ENCODE measurements at places on chromosomes 13 and 19.

DNA sequence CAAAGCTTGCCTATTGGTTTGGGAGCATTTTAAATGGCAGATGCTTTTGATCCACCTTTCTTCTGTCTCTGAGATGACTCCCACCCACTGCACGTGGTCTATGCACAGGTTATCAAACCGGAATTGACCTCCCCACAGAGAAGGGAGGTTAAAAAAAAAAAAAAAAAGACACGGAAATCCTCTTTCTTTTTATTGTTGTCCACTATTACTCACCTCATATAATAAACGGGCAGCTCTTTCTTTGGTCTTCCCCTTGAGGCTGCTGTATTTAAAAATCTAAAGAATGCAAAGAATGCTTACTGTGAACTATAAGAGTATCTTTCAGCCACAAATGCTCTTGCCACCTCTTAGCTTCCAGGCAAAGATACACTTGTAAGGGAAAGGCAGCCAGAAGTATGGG is 329.7 kb downstream of the NDFIP2 start:
- DNase-seq, result no peak

GRCh38 chr19:3142292-3142670 is 6.4 kb downstream of the GNA15 start:
- no peak for DNase-seq

DNA sequence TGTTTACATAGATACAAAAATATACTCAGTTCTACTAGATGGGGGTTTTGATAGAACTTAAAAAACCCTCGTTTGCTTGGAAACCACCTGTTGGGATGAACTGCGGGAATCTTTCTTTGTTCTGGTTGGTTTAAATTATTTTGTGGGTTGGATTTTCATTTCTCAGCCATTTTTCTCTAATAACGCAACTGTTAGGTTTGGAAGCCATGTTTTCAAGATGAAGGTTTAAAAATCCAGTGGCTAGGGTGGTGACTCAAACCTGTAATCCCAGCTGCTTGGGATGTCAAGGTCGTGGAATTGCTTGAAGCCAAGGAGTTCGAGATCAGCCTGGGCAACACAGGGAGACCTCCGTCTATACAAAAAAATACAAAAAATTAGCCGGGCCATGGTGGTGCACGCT is 1.6 kb downstream of the URI1 start:
- no peak for DNase-seq

DNA sequence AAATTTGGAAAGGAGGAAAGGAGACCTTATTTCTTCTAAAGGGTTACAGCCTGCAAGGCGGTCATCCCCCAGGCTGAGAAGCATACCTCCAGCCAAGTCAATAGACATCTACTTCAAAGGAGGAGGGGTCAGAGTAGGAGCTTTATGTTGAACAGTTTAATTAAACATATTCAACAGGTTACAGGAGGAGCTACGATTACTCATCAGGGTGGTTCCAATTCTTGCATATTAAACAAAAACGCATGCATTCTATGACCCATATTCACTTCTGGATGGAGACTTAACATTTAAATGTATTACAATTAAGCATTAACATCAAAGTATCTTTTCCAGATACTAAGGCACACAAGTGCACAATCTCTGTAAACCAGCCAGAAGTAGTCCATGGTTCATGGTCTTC is 1955.0 kb downstream of the PCDH9 start:
- no peak for DNase-seq

DNA sequence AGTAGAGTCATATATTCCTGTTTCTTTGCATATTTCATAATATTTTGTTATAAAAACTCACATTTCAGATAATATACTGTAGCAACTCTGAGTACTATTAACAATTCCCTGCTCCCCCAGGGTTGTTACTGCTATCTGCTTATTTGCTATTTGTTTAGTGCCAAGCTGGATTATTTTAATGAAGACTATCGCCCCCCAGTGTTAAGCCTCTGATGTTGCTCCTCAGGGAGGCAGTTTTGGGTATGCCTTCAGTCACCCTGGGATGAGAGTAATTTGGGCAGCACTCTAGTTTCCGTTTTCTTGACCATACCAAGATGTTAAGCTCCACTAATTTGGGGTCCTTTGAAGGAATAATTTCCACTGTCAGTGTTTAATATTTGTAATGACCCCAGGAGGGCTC is 46.0 kb downstream of the MICU2 start:
- DNase-seq, result no peak

GRCh38 chr13:21413013-21413412 is 46.1 kb downstream of the ZDHHC20 start:
- DNase-seq, result no peak

- no peak for DNase-seq
Measured at GRCh38 chr19:14102756-14103155, 12.2 kb upstream of the SAMD1 start.

GRCh38 chr13:75978818-75979217 is 342.7 kb downstream of the LMO7 start:
- no peak for DNase-seq

DNA sequence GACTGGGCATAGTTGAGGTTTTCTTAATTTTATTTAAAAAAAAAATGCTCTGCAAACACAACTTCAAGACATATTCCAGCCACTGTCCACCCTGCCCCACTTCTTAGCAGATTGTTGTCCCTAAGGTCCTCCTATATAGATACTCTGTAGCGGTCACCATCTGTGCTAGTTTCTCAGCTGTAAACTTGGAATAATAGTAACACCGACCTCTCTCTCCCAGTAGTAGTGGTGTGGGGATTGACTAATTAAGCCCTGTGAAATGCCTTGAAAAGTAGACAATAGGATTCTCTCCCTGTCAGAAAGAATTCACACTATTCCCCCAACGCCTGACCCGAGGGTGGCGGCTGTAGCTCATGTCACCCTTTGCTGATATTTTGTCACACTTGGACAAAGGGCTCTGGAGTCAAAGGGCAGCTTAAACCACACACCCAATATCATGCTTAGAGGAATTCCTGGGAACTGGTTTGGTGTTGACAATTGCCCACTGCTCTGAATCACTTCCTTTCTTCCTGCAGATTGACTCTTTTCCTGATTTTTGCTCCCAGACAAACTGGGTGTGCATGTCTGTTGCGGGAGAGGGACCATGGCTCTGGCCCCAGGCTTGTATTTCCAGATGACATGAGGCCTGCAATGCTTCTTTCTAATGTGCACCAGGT is 9.2 kb upstream of the SERP2 start:
- no peak for DNase-seq

DNA sequence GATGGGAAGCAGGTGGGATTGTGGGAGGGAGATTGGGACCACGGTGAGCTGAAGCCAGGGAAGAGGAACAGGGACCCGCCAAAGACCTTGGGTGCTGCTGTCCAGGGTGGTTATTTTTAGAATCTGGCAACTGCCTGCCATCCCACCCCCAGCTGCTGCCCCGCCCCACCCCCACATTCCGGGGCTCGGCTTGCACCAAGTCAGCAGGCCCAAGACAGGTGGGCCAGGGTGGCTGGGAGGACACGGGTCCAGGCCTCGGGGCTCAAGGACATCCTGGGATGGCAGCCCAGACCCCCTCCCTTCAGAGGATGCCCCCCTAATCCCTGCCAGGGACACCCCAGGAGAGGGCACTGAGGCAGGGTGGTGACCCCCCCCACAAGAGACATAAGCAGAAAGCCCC is 827 bp downstream of the CKM start:
- no peak for DNase-seq

DNA sequence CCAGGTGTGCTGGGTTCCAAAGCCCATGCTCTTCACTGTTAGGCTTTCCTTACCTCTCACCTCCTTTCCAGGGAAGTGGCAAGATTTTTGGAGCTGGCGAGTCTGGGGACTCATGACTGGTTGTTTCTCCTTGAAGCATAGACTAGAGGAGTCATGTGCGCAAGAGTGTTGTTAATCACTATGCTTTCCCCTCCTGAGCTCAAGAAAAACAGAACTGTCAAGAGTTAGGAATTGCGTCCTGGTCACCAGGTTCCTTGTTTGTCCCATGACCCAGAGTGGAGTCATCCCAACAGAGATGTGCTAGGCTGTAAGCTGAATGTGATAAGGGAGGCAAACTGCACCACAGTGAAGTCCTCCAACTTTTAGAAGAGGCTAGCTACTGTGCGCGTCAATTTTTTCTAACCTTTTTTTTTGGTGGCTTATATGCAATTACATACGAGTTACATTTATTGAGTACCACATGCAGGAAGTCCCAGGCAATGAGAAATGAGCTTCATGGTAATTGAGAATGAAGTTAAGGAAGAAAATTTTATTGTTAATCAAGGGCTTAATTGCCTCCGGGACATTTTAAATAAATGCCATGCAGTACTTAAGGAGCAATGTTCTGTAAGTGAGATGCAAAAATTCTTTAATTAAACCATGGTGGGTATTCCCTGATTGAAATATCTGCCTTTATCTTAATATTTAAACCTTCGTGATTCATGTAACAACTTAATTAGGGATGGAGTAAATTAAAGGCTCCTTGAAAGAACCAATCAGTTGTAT is 233.9 kb downstream of the ZIC5 start:
- DNase-seq, result no peak

DNA sequence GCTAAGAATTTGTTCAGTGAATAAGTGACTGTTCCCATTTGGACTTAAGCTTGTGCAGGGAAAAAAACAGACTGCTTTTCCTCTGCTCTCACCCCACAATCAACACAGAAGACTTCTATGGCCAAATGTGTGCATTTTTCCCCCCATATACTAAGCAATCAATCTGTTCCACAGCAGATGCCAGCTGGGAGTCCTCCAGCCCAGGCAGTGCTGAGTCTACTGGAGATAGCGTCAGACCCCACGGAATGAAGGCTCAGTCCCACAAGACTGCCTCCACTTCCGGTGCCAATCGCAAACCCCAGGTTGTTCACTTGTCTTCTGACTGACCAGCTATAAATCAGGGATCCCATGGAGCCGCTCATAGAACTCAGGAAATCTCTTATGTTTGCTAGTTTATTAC is 69.5 kb upstream of the ANKRD10 start:
- DNase-seq, result no peak

- DNase-seq, result no peak
Measured at GRCh38 chr13:60012488-60012887, 151.2 kb downstream of the DIAPH3 start.

GRCh38 chr13:42751693-42752092 is 29.7 kb upstream of the FAM216B start:
- no peak for DNase-seq

DNA sequence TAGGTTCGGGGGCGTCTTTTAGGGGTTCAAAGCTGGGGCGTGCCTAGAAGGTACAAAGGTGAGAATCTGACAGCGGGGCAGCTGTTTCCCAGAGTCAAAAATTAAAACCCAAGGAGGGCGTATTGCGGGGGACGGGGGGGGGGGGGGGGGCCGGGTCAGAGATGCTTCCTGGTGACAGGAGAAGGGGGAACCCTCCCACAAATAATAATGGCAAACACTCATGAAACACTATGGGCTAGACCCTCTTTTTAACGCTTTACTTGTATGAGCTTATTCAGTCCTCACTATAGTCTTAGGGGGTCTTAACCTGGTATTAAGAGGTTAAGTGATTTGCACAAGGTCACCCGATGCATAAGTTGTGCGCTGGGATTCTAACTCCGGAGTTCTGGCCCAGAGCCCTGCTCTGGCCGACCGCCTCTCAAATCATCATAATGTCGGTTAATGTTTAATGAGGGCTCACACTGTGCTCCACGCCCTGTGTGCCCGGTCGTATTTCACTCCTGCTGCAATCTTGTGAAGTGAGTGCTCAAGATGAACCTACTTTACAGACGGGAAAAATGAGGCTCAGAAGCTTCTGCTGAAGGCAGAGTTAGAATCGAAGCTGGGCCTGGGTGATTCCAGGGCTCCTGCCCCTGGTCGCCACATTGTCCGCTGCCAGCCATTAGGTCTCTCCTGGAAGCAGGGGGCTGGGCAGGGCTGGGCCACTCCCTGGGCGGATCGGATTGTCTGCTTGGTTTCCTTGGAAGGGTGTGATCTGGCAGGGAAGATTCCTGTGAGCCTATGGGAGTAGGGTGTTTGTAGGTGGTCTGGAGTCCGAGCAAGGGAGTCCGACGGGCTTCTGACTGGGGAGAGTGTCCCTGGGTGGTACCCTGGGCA is 964 bp downstream of the PAK4 start:
- DNase-seq, result no peak

DNA sequence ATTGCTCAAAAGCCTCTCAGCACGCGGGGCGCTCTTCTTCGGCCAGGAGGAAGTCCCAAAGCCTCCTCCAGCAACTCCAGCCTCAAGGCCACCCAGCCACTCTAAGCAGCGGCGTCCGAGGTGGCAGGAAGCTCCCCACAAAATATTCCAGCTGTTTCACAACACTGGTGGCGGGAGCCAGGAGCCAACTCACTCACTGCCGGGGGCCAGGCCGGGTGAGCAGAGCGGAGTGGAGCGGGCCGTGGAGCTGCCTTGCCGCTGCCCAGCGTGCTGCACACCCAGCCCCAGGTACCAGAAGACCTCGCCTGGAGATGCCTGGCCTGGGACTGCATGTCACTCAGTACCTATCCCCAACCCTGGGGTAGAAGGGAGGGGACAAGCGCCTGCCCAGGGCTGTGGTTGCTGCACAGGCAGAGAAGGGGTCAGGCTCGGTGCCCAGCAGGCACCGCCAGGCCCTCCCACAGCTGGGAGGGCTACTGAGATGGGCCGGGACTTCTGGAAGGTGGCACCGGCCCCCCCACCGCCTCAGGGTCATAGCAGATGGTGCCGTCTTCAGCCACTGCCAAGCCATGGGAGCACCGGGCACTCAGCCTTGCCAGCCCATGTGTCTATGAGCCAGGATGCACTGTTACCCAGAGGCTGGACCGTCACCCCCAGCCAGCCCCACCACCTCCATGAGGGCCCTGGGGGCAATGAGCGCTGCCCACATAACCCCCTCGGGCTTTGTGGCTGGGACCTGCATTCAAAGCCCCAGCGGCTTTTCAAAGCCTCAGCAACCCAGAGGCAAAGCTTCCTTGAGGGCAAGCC is 59.2 kb downstream of the MLLT1 start:
- no peak for DNase-seq

DNA sequence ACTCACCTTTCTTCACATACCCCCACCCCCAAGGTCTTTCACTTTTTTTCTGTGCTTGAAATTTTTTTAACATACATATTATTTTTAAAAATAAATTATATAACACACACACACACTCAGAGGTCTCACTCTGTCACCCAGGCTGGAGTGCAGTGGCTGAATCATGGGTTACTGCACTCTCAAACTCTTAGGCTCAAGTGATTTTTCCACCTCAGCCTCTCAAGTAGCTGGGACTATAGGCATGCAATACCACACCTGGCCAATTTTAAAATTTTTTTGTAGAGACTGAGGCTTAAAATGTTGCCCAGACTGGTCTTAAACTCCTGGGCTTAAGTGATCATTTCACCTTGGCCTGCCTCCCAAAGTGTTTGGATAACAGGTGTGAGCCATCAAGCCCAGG is 32.9 kb upstream of the ZNF429 start:
- DNase-seq, result no peak

Measured in GDM1 (cell line).